ENCODE measurements at places on chromosomes 6 and 20. TPM values are rescaled to one million over a fixed set of nuclear protein-coding genes. Genes with fewer than 3 reads are reported as not detected.

UQCC2 gene
- 56.4 TPM for total RNA-seq

MOCS1 gene
- 17.5 TPM for total RNA-seq

GATA5 gene
- not detected for total RNA-seq

DNA sequence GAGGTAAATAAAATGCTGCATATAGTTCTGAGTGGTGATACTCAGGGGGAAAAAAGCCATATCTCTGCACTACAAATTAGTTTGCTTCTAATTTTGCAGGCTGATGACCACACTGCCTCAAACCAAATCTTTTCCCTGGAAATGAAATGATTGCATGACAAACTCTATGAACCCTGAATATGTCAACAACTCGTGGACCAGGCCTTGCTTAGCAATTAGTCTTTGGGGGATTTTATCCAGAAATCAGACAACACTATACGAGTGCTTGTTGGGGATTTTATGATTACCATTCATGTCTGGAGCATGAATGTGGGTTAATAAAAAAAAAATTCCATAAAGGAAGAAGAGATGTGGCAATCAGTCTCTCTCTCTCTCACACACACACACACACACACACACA, 42.0 kb downstream of the SOBP start:
- DNase-seq: no peak

DNA sequence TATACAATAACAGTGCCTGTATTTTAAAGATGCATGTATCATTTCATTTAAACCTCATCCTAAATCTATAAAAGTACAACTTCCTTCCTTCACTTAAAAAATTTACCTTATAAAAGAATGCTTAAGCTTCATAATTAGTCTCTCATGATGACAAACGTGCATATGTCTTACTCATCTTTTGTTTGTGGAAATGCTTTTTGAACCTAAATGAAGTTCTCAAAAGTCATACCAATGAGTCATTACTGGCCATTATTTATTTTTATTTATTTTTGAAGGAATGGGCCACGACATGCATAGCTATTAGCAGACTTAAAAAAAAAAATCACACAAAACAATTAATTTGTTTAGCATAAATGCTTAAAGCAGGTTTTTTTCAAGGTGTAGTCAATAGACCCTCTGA, 3.7 kb downstream of the TFB1M start:
- no peak for DNase-seq

DNA sequence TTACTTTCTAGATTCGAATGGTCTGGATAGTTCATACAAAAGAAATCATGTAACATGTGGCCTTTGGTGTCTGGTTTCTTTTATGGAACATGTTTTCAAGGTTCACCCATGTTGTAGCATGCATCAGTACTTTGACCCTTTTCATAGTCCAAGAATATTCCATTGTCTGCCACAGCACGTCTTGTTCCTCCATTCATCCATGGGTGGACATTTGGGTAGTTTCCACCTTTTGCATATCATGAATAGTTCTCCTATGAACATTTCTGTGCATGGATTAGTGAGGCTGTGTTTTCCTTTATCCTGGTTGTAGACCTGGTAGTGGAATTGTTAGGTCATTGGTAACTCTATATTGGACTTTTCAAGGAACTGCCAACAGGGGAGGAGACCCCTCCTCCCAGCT, 31.7 kb downstream of the GSTA3 start:
- DNase-seq: no peak

DNA sequence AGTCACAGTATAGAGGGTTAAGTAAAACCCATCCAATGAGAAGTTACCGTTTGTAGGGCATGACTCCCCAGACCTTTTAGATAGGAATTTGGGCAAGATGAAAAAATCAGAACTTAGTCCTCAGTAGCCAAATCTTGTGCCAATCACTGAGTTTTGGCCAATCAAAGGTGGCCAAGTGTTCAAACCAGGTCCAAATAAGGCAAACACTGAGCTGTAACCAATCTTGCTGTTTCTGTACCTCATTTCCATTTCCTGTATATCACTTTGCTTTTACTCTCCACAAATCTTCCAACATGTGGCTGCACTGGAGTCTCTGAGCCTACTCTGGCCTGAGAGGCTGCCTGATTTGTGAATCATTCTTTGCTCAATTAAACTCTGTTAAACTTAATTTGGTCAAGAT, 81.8 kb upstream of the GPR6 start:
- DNase-seq: no peak

Measured in dorsolateral prefrontal cortex (tissue), 122 donors.